ENCODE measurements at places on chromosomes 3 and 15. TPM values are rescaled to one million over a fixed set of nuclear protein-coding genes. Genes with fewer than 3 reads are reported as not detected.

DNA sequence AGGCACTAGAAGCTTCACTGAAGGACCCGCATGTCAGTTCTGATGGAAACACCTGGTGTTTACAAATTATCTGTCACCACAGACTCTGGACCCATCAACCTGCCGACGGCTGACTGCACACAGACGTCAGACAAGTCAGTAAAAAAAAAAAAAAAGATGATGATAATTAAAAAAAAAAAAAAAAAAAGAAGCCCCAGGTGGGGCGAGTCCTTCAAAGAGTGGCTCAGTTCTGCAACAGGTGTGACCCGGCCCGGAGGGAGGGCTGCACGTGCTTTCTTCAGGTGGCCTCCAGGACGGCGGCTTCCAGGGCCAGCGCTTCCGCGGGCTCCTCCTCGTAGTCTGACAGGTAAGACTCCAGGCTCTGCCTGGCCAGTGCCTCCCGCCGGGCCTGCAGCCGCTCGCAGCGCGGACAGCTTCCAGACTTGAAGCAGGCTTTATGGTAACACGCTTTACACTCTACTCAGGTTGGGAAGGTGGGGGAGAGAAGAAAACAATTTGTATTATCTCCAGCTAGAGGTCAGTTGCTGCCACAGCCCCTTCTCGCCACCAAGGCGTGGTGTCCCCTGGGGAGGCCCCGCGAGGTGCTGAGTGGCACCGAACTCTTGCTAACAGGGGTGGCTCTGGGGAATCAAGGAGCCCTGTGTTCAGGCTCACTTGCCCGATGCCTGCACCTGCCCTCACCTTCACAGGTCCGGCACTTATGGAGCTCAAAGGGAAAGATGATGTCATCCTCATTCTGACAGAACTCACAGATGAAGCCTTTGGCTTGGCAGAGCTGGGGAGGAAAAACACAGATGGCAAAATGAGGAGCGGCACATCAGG is 61.8 kb downstream of the RUBCN start:
- peak; percentile 80 for DNase-seq
- H3K27ac ChIP-seq, result peak overlapping the region; percentile 54
- no peak overlapping the region for H3K4me3 ChIP-seq
- H3K4me1 ChIP-seq, result peaks cover 15% of the 10 kb centered on the region
- H3K27me3 ChIP-seq, result no peaks in the 10 kb centered on the region

GRCh38 chr15:100710222-100710621 is 107.8 kb downstream of the ASB7 start:
- no peaks in the 10 kb centered on the region for H3K4me1 ChIP-seq
- no peaks in the 10 kb centered on the region for H3K36me3 ChIP-seq
- H3K27ac ChIP-seq, result no peak overlapping the region
- no peak for DNase-seq
- H3K4me3 ChIP-seq, result no peak overlapping the region

GRCh38 chr3:174153871-174154270 is 705.3 kb upstream of the NAALADL2 start:
- H3K27ac ChIP-seq, result no peak overlapping the region
- no peak for DNase-seq

DNA sequence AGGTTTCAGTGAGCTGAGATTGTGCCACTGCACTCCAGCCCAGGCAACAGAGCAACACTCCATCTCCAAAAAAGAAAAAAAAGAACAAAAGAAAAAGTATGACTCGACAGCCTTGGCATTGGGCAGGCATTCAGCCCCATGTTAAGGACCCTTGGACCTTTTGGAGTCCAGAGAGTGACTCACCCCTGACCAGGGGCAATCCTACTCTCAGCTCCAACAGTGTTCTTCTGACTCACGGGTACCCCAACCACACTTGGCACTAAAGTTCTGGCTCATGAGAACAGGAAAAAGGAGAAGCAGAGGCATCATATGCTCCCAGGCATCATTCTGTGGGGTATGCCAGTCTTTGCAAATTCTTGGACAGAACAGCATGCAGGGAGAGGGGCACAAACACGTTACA is 252.4 kb upstream of the HES1 start:
- no peaks in the 10 kb centered on the region for H3K27me3 ChIP-seq
- no peak overlapping the region for H3K27ac ChIP-seq
- no peaks in the 10 kb centered on the region for H3K36me3 ChIP-seq
- no peak for DNase-seq

DNA sequence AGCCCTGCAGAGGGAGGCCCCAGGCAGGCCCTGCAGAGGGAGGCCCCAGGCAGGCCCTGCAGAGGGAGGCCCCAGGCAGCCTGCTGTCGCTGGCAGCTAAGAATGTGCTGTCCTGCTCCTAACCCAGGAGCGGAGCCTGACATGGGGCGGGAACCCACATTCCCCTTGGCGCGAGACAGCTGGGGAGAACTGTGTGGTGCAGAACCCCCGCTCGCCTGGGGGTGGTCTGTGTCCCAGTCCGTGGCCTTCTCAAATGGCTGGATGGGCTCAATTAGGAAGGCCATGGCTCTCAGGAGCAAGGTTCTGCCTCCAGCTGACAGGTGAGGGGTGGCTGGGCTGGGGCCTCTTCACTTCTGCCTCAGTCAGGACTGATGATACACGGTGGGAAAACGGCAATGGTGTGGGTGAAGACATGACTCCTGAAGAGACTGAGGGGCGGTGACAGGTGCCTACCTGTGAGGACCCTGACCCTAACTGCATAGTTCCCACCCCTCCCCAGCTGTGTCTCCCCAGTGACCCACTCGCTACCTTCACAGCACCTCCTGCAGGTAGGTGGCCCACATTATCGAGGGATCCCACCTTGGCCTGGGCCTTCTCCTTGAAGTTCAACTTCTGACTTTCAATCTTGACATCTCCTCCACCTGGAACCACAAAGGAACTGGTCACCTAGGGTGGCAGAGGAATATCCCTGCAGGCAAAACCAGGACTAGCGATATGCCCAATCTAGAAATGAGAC is 52.0 kb downstream of the DHX30 start:
- H3K4me3 ChIP-seq, result no peak overlapping the region
- no peaks in the 10 kb centered on the region for H3K4me1 ChIP-seq
- DNase-seq, result peak; percentile 55
- H3K27me3 ChIP-seq, result no peaks in the 10 kb centered on the region
- peaks cover 100% of the 10 kb centered on the region for H3K36me3 ChIP-seq
- H3K27ac ChIP-seq, result no peak overlapping the region

- DNase-seq, result no peak
- no peak overlapping the region for H3K27ac ChIP-seq
- H3K36me3 ChIP-seq, result no peaks in the 10 kb centered on the region
- H3K4me3 ChIP-seq, result no peak overlapping the region
- H3K27me3 ChIP-seq, result no peaks in the 10 kb centered on the region
These were observed 39.0 kb downstream of the STRIT1 start for GRCh38 chr3:155254445-155254844.

DNA sequence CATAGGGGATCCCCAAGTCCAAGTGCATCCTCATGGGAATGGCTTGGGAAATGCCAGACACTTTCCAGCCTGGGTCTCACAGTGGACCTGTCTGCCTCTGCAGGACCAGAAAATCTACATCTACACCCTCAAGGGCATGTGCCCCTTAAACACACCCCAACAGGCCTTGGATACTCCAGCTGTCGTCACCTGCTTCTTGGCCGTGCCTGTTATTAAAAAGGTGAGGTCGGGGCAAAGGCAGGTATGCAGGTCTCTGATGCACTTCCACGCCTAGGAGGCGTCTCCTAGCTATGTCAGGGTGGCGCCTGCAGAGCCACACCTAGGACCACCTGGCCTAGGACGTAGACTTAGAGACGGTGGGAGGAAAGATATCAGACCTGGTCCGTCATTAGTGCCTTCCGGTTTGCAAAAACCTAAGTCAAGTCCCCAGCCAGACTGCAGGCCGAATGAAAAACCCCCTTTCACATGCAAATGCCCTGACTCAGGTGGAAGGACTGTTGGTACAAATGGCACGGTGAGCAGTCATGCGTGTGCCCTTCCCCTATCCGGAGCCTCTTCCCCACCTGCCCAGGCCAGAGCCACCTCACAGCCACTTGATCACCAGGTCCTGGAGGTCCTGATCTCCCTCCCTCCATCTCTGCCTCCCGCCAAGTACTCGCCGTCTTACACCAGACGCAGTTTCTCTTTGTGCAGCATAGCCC is 143.5 kb downstream of the LRRK1 start:
- H3K36me3 ChIP-seq, result peaks cover 100% of the 10 kb centered on the region
- peaks cover 15% of the 10 kb centered on the region for H3K4me1 ChIP-seq
- no peaks in the 10 kb centered on the region for H3K27me3 ChIP-seq
- no peak overlapping the region for H3K4me3 ChIP-seq

DNA sequence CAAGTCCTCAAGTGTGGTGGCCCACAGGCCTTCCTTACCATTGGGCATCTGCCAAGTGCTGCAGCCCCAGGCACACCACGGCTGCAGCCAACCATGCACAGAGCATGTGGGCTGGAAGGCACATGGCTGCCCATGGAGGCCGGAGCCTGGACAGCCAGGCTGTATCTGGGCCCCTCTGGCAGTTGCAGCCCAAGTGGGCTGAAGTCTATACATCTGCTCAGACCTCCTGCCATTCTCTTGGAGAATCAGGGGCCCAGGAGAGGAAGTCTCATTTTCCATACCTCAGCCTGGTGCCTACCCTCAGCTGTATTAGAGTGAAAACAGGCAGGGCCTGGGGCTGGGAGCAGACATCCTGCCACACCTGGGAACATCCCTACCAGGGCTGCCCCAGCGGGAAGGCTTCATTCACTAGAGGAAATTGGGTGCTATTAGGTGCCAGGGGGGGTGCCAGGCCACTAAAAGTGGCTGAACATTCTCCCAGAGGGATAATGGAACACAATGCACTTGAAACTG is 48.0 kb upstream of the SLCO2A1 start:
- no peak overlapping the region for H3K4me3 ChIP-seq
- H3K36me3 ChIP-seq, result no peaks in the 10 kb centered on the region
- no peak overlapping the region for H3K27ac ChIP-seq
- DNase-seq, result peak; percentile 54
- no peaks in the 10 kb centered on the region for H3K4me1 ChIP-seq
- no peaks in the 10 kb centered on the region for H3K27me3 ChIP-seq

GRCh38 chr15:70289191-70289955 is 191.7 kb upstream of the TLE3 start:
- H3K4me3 ChIP-seq, result no peak overlapping the region
- no peak for DNase-seq
- peaks cover 5% of the 10 kb centered on the region for H3K4me1 ChIP-seq
- H3K27ac ChIP-seq, result no peak overlapping the region
- no peaks in the 10 kb centered on the region for H3K36me3 ChIP-seq

DNA sequence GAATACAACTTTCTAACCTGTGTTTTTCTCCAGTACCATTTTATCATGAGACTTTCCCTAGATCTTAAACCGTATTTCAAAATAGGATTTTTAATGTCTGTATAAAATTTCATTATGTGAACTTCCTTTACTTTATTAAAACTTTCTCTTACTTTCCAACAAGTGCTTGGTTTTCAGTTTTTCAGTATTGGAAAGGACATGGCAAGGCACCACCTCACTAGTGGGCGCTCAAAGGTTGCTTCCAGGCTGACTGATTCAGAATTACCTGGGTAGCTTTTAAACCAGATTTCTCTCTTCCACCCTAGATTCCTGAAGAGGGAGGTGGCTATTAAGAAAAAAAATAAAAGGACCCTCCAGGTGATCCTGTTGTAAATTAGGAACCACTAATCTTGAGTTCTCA is 236.6 kb downstream of the SOX2 start:
- no peak for DNase-seq
- H3K27me3 ChIP-seq, result no peaks in the 10 kb centered on the region
- H3K4me1 ChIP-seq, result no peaks in the 10 kb centered on the region
- no peaks in the 10 kb centered on the region for H3K36me3 ChIP-seq
- H3K27ac ChIP-seq, result no peak overlapping the region

DNA sequence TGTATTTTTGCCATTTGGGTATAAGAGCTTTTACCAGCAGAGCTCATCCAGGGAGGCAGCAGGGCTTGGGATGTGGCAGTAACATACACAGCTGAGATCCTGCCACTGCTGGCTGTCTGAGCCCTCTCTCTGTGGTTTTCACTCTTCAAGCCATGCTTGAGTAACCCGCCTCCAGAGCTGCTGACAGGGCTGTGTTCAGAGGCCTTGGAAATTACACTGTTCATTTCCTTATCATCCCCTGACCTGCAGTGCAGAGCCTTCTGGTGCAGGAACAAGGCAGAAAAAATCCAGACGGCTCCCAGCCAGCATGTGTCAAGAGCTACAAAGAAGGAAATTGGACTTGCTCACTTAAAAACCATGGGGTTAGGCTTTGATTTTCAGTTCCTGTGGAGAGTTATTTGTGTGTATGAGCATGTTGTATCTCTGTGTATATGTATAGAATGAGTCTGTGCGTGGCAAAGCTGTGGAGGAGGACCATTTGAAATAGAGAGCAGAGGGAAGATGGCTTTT is 47.0 kb downstream of the ZNF609 start:
- DNase-seq, result peak; percentile 78
- H3K36me3 ChIP-seq, result no peaks in the 10 kb centered on the region
- H3K27me3 ChIP-seq, result no peaks in the 10 kb centered on the region
- H3K4me1 ChIP-seq, result peaks cover 39% of the 10 kb centered on the region

GRCh38 chr3:177961784-177962183 is 574.5 kb upstream of the KCNMB2 start:
- no peak for DNase-seq
- H3K36me3 ChIP-seq, result no peaks in the 10 kb centered on the region
- no peaks in the 10 kb centered on the region for H3K4me1 ChIP-seq
- H3K27ac ChIP-seq, result no peak overlapping the region

DNA sequence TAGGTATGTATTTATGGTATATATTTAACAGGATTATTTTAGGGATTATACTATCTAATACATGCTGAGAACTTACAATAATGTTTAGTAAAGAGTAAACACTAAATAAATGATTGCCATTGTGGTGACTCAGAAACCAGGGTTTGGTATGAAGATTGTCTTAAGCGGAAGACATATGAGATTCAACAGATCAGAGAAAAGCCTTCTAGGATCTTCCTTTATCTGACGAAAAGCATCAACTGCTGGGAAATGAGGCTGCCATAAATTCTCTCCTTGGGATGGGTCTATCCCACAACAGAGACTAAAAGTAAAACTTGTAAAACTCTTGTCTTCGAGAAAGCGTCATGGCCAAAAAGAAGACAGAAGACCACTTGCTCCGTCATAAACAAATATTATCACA is 1352.2 kb upstream of the EPHA6 start:
- H3K4me1 ChIP-seq, result no peaks in the 10 kb centered on the region
- no peak for DNase-seq
- no peaks in the 10 kb centered on the region for H3K27me3 ChIP-seq
- H3K27ac ChIP-seq, result no peak overlapping the region

PLA2G4D gene
- not detected for polyA plus RNA-seq

CHRFAM7A gene
- polyA plus RNA-seq, result 0.52 TPM

DNAH1 gene
- polyA plus RNA-seq, result 4.9 TPM

GOLGA6D gene
- not detected for polyA plus RNA-seq

ROBO1 gene
- 3.4 TPM for polyA plus RNA-seq

RYR3 gene
- 0.70 TPM for polyA plus RNA-seq

DGKG gene
- 0.22 TPM for polyA plus RNA-seq

STRIT1 gene
- not detected for polyA plus RNA-seq

CYP11A1 gene
- polyA plus RNA-seq, result 3.6 TPM

TGM5 gene
- not detected for polyA plus RNA-seq

GOLGA6A gene
- polyA plus RNA-seq, result not detected

MAN2A2 gene
- polyA plus RNA-seq, result 46.1 TPM

Data from spleen (tissue), 13 donors.